ENCODE measurements at places on chromosomes 12 and 14. TPM values are rescaled to one million over a fixed set of nuclear protein-coding genes. Genes with fewer than 3 reads are reported as not detected.

DNA sequence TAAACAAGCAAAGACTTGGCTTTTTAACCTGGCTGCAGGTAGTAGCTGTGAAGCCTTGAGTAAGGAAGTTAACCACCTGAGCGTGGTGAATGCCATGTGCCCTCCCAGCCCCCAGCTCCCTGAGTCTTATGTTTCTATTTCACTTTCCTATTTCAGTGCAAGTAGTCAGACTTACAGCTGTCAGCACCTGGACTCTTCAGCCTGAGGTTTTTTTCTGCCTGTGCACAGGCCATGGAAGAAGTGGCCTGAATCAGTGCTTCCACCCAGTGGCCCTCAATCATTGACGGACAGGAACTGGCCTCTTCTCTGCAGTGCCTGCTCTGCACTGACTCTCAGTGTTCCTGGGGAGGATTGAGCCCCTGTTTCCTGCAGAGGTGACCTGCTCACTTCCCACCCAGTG, 796.4 kb downstream of the MED13L start:
- no peak for DNase-seq

DNA sequence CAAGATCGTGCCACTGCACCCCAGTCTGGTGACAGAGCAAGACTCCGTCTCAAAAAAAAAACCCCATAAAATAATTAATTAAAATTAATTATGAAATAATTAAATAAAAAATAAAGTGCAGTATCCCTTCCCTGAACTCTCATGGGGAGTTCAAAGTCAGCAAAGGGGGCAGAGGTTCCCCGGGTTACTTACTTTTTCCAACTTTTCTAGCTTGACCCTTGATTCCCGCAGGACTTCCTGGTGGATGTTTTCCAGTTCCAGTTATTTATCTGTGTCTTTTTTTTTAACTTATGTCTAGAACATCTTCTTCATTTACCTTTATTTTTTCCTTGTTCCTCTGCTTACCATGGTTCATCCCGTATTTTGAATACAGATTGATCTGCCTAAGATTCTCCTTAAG, 197.4 kb downstream of the EPS8 start:
- DNase-seq = no peak

DNA sequence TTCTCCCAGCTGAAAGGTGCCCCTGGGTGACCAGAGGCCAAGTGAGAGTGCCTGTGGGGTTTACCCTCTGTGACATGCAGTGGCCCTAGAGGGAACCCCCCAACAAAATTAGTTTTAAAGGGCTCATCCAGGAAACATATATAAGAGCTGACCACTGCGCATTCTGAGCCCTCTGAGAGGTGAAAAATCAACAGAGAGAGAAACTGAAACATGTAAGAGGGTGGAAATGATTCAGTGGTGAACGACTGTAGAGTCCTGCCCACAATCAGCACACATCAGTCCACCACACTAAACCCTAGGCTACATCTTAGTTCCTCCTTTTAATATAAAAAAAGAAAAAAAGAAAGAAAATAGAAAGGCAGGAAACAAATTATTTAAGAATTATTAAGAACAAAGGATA, 21.0 kb upstream of the ACSM4 start:
- no peak for DNase-seq

- DNase-seq = no peak
These were observed 75.4 kb downstream of the IFT81 start for GRCh38 chr12:110199339-110200123.

- peak; percentile 5 for DNase-seq
These were observed 100.8 kb downstream of the CCER1 start for GRCh38 chr12:90854136-90854689.

DNA sequence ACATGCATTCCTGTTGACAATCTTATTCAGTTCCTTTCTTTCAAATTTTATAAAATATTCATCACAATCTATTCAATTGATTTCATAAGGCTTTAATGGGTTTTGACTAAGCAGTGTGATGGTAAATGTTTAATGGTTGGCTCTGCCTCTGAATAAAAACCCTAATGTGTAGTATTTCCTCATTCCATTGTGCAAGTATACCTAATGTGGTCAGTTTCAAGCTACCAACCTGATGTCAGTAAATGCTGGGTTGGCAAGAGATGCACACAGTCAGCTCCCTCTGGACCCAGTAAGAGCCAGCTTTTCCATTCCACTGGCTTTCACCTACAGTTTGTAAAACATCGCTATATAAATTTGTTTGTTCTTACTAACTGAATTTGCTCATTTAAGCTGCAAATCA, 53.9 kb downstream of the METTL25 start:
- DNase-seq = no peak

DNA sequence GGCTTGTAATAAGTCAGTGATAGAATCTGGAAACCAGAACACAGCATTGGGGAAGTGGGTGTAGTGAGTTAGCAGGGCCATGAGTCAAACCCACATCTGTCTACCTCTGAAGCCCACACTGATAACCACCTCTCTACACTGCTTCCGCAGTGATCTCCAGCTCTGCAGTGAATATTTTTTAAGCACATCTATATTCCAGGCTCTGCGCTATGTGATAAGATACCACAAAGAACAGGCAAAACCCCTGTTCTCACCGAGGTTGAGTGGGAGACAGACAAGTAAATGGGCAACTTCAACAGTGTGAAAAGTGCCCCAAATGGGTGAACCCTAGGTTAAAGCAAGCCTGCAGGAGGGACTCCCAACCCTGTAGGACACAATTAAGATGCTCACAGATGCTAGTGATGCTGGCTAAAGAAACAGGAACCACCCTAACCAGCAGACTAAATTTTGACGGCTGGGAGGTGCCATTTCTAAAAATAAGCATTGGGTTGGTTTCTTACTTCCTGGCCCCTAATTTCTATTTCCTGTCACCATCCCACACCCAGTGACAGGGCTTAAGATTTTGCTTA, 375.0 kb downstream of the DPF3 start:
- no peak for DNase-seq

DNA sequence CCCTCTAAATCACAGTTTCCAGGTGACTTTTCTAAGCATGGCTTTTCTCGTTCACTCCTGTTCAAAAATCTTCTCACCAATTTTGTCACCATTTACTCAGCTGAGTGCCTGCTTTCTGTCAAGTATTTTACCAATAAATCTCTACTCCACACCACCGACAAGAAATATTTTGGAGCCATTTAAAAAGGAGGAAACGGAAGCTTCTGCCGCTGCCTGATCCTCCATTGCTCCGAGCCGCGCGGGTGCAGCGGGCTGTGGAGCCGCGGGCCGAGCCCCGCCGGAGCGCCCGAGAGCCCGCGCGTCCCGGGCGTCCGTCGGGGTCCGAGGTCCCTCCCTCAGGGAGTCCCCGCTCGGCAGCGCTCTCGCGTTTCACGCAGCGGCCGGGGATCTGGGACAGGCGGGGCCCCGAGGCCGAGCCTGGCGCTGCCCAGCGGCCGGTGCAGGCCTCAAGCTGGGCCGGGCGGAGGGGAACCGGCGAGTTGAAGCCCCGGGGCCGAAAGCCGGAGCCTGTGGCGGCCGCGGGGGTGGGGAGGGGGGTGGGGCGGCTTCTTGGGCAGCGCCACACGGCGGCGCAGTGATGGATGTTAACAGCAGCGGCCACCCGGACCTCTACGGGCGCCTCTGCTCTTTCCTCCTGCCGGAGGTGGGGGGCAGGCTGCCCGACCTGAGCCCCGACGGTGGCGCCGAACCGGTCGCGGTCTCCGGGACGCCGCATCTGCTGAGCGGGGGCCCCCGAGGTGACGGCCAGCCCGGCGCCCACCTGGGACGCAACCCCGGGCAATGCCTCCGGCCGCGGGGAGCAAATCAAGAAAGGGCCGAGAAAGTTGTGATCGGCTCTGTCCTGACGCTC, 1.1 kb upstream of the HEBP1 start:
- peak; percentile 15 for DNase-seq

The CLEC1A gene
- total RNA-seq = 0.62 TPM

The CPNE6 gene
- 10.8 TPM for total RNA-seq
